Left renal cortex interstitium (tissue), 4 donors: ENCODE measurements at places on chromosomes 13 and 19. TPM values are rescaled to one million over a fixed set of nuclear protein-coding genes. Genes with fewer than 3 reads are reported as not detected.

The PCP2 gene
- polyA plus RNA-seq: 1.5 TPM

The ZNF560 gene
- 0.79 TPM for polyA plus RNA-seq

The FAM124A gene
- 4.2 TPM for polyA plus RNA-seq

The PSG11 gene
- polyA plus RNA-seq: not detected

The IZUMO2 gene
- polyA plus RNA-seq: 0.57 TPM

The SULT2A1 gene
- 0.68 TPM for polyA plus RNA-seq

The CDX2 gene
- polyA plus RNA-seq: not detected

The DNAJC15 gene
- polyA plus RNA-seq: 27.5 TPM

The ATXN8OS gene
- polyA plus RNA-seq: 0.18 TPM

The PSG6 gene
- polyA plus RNA-seq: not detected

The NCCRP1 gene
- 0.99 TPM for polyA plus RNA-seq
